ENCODE measurements at places on chromosomes 5 and 9.

DNA sequence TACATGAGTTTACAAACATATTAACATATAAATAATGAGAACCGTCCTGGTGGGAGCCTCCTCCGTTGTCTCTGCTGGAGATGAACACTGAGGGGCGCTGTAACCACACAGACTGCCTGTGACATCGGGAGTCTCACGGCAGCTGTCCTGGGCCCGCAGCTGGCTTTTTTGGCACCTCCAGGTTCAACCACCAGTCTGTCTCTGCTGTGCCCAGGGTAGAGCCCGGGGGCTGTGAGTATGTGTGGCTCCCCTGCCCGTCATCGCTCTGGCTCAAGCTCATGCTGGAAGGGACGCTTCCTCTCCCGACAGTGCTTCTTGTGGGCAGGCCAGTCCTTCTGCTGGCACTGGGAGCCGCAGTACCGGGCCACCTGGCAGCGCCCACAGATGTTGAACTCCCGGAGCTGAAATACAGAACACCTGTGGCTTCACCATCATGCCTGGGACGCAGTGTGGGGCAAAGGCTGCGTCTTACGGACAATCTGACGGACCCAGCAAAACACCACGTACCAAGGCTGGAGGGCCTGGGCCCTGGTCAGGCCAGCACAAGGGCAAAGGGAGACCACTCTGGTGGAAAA, 3.6 kb upstream of the DPH7 start:
- no peak for DNase-seq

DNA sequence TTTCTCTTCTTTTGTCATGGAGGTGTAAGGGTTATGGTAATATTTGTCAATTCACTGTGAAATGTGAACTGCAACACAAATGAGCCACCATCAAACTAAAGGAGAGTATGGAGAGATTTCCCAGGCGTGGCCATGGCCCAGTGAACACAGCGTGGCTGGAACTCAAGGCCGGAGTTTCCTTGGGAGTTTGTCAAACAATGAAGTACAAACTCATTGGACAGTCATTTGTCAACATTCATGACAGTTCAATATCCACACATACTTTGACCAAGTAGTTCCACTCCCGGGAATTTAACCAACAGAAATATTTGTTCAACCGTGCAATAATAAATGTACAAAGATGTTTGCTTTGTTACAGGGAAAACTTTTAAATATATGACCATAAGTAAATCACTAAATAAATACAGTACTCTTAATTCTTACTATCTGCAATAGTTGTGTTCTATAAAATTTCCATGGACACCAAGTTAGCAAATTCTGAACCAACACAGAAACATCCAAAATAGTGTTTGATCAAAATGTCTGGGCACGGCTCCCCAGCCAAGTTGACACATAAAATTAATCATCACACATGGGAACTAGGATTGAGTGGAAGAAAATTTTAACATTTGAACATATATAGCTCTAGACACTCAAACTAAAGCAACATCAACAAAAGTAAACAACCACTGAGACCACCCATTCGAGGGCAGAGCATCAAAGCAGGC, 87.1 kb downstream of the DIRAS2 start:
- DNase-seq = no peak

- DNase-seq = no peak
Measured at GRCh38 chr9:38032266-38033110, 36.5 kb downstream of the SHB start.

DNA sequence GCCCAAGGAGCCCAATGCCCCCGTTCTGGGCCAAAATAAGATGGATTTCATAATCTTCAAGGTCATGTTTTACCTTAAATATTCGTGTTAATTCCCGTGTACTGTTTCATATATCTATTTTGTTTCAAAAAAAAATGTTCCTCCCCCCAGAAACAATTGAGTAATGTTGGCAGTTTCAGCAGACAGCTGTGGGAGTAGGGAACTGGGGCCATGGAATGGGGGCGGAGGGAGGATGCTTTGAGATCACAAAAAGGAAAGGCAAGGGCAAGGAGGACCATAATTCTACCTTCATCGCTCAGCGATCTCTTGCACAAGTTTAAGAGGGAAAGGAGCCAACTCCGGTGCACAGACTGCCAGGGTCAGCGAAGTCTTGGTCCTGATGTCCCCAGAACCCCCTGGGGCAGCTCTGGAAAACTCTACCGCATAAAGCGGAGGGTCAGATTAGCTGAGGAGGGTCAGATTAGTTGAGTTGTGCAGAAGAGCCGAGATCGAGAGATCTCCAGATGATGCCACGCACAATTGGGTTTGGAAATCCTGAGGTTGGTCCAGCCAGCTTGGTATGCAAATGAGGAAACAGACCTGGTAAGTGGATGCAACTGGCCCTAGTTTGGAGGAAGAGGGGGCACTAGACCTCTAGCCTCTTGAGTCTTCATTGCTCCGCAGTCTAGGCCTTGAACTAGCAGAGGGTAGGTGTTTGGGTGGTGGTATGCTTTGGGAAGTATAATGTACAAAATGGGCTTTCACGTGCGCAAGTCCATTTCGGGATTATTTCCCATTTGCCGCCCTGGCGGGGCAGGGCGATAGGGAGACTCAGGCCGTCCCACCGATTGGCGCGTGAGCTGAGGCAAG, 24.0 kb downstream of the CDKN2A start:
- no peak for DNase-seq

DNA sequence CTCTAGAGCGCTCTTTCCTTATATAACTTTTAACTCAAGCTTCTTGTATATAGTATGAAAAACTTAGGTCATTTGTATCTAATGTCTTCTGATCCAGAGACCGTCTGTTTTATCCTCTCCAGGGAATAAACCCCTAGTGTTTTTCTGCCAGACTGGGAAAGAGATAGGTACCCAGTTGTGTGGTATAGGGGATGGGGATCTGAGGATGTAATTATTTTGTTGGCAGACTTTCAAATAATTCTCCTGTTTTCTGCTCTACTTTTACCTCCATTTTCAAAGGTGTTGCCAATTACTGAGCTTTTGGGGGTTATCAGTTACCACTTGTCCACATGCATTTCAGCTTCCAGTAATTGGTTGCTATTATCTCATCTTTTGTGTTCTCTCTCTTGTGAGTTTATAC, 17.9 kb downstream of the CCDC171 start:
- no peak for DNase-seq

GRCh38 chr9:33437205-33437604, 10.2 kb downstream of the AQP3 start:
- DNase-seq = no peak

GRCh38 chr9:88996921-88997235, 5.6 kb downstream of the S1PR3 start:
- no peak for DNase-seq

GRCh38 chr9:134258332-134258731, 67.9 kb upstream of the RXRA start:
- no peak for DNase-seq

DNA sequence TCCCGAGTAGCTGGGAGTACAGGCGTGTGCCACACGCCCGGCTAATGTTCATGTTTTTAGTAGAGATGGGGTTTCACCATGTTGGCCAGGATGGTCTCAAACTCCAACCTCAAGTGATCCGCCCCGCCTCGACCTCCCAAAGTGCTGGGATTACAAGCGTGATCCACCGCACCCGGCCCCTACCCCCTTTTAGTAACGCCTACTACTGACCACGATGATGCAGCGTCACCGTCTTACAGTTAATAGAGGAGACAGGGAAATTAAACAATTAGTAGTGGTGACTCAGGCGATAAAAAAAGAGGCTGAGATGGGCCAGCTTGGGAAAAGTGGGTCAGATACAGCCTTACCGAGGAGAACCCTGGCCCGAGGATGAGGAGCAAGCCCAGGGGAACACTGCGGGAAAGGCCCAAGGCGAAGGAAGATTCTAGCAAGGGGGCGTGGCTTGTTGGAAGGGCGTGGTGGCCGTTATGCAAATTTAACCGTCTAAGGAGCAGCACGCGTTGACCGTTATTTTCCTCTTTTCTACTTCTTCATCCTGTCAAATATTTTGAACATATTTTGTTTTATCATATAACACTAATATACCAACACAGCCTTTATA, 1.6 kb upstream of the SETX start:
- no peak for DNase-seq

- DNase-seq = no peak
Measured at GRCh38 chr9:130927338-130927737, 11.7 kb downstream of the FIBCD1 start.

- no peak for DNase-seq
Measured at GRCh38 chr9:132795511-132796303, 82.4 kb downstream of the AK8 start.

- no peak for DNase-seq
Measured at GRCh38 chr9:14935106-14935751, 25.0 kb upstream of the FREM1 start.

- DNase-seq = no peak
Measured at GRCh38 chr9:130665431-130666392, 1.3 kb downstream of the PRDM12 start.

- DNase-seq = no peak
Measured at GRCh38 chr5:181281077-181281983, 20.4 kb upstream of the TRIM52 start.

DNA sequence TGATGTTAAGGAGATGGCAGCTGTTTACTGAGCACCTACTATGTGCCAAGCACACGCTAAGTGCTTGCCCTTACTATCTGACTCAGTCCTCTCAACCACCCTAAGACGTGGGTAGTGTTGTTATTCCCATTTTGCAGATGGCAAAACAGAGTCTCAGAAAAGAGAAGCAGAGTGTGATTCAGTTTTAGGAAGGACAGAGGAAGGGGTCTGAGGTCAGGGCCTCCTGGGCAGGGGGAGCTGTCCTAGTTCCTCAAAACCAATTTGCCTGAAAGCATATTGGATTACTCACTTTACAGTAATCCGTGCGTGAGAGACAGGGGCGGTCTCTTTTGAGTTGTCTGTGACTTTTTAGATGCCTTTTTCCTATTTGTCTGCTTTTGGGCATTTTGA, 23.2 kb downstream of the DNM1 start:
- no peak for DNase-seq

DNA sequence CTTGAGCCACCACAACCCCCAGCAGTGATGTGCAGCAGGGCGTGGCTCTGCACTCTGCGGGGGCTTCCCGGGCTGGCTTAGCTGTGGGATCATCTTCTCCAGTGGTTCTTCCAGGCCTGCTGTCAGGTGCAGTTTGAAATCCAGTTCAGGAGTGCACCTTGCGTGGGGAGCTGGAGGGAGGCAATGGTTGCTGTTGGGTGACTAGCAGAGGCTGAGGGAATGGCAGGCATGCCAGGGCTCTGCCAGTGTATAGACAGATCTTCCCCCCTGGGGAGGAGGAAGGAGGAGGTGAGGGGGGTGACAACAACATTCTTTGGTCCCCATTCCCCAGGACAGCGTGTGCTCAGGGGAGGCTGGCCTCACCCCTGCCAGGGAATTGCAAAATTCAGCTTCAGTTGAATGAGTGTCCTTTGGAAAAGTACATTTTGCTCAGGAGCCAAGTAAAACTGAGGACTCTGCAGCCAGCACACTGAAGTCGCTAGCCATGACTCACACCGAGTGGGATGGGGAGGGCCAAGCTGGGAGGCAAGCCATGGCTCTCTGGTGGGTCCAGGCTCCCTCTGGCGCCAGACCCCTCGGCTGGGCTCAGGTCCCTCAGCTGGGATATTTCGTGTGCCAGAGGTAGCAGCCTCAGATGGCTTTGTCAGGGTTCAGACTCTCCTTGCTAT, 35.0 kb downstream of the ERGIC1 start:
- DNase-seq = no peak

DNA sequence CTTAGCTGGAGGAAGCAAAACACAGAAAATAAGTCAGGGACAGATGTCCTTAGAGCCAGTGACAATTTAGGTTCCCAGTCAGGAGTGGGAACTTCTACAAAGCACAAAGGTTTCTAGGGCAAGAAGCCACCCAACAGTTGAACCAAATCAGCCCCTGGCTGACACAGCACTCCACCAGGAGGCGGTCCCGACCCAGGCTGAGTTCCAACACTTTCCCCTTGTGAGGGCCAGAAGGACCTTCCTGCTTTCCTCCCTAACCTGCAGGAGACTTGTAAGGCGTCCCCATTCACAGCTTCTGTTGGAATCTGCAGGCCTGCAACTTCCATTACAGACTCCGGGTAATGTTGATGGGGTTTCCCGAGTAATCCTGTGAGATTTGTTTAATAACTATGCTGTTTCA, 416.4 kb upstream of the IRX1 start:
- no peak for DNase-seq

GRCh38 chr5:138488481-138488945, 23.2 kb downstream of the EGR1 start:
- DNase-seq = no peak

GRCh38 chr9:92170848-92171247, 55.6 kb upstream of the SPTLC1 start:
- no peak for DNase-seq

GRCh38 chr5:133511653-133512235, 100.6 kb downstream of the FSTL4 start:
- DNase-seq = no peak

GRCh38 chr9:93479726-93480125, 26.3 kb upstream of the FAM120AOS start:
- no peak for DNase-seq

GRCh38 chr5:141040093-141040770, 10.9 kb upstream of the PCDHB1 start:
- DNase-seq = no peak

DNA sequence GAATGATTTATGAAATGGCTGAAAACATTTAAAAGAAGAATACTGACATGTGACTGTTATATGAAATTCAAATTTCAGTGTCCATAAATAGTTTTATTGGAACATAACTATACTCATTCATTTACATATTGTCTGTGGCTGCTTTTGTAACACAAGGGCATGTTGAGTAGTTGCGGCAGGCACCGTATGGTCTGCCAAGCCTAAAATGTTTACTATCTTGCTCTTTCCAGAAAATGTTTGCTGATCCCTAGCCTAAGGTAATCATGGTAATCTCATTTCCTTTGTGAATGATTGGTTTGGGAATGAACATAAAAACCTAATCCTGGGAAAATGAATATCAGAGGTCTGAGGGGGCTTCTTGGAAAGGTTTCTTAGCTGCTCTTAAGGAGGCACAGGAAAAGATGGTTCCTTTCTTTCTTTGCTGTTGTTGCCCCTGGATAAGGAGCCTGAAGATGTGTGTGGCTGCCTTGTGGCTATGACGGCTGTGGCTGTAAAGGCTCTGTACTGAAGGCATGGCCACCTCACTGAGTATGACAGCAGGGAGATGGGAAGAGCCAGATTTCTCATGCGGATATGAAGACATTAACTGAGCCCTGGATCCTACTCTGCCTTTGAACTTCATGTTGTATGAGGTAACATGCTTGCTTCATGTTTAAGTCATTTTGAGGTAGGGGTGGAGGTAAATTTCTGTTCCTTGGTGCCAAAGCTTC, 419.4 kb upstream of the CLINT1 start:
- no peak for DNase-seq

DNA sequence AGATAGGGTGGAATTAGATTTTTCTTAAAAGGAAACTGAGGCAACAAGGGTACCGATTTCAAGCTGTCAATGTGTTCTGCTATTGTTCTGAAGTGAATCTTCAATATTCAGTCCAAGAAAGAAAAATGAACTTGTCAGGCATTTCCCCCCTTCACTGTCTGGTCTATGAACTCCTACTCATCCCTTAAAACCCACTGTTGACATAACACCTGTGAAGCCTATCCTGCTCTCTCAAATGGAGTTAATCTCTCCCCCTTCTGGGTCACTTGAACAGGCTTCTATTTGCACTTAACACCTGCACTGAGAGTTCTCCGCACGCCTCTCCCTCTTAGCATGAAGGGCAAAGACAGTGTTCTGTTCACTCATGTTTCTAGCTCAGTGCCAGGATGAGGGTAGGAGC, 144.3 kb downstream of the CRB2 start:
- no peak for DNase-seq

Measured in SIG-M5 (cell line).